ENCODE measurements at places on chromosomes 13 and 19.

DNA sequence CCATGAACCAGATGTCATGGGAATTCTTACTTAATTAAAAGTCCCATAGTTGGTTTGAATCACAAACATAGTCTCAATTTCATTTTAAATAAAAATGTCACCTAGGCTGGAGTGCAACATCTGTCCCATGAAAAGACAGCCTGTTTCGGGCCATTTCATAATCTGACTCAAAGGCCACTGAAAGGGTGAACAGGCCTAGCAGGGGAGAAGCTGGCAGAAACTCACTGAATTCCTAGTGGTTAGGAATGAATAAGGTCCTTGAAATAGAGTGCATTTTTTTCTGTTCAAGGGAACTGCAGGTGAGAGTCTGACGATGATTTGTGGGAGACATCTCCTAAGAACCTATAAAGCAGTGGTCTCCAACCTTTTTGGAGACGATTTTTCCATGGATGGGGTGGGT lies 44.0 kb upstream of the PCCA start:
- DNase-seq = no peak

DNA sequence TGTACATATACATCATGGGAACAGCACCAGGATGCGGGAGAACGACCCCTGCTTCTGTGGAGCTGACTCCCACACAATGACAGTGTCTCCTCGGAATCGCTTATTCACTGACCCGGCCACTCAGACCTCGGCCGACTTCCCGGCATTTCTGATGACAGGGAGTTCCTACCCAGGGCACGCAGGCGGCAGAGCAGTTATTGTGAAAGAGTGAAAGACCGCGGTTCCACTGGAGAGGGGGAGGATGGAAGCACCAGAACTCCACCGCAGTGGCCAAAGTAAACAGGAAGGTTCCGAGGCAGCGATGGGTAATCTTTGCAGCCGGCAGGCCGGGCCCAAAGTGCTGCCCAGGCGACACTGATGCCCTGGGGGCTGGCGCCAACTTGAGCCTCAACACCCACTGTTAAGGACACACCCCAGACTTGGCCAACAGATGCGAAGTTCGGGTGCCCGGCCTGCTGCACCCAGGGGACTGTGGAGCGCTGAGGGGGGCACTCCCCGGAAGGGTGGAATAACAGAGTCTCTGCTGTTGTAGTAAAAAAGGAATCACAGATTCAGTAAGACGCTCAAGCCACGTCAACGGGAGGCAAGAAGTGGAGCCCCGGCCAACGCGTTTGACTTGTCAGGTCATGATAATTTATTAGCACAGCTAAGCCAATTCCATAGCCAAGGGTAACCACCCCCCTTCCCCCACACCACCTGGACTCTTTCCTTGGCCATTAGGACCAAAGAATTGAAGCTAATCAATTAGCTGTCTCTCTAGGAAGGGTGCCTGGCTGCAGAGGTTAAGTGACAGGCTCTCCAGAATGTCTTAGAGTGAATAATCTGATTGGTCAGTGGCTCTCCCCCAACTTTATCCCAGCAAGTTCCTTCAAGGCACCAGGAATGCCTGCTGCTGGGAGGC lies 5.8 kb downstream of the MLLT1 start:
- no peak for DNase-seq

- no peak for DNase-seq
Observed at GRCh38 chr19:47089767-47090350, 23.7 kb downstream of the ZC3H4 start.

DNA sequence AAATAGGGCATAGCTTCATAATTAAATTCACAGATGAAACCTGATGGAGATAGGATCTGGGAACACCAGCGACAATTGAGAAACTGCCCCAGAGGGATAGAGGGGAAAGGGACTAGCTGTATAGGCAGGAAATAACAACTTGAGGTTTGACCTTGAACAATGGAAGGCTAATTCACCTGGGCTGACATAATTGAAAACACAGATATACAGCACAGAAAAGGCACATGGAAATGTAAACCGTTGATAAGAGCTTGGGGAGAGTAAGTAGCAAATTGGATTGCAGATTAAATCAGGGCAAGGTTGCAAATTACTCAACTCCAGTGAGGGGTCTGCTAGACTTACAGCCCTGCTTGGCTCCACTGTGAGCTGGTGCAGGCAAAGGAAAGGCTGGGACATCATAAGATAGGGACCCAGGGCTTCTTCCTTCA lies 246.7 kb downstream of the DLEU7 start:
- no peak for DNase-seq

DNA sequence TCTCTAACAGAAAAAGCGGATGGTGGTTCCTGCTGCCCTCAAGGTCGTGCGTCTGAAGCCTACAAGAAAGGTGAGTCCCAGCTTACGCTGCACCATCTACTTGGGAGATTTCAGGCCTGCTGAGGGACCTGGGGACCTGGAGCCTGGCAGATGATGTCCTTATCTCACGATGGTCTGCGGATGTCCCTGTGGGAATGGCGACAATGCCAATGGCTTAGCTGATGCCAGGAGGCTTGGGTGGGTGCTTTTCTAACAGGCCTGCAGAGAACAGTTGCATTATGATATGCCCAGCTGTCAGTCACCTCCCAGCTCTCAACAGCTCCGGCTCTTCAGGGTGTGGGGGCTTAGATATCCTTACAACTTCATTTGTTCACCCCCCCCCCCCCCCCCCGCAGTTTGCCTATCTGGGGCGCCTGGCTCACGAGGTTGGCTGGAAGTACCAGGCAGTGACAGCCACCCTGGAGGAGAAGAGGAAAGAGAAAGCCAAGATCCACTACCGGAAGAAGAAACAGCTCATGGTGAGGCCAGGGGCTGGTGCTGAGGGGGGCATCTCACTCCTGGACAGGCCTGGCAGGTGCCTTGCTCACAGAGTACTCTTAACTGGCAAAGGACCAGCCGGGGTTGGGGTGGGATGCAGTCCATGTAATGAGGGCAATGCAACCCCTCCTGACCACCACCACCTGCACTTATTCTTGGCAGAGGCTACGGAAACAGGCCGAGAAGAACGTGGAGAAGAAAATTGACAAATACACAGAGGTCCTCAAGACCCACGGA lies 3.8 kb downstream of the RPL13A start:
- no peak for DNase-seq

- no peak for DNase-seq
Observed at GRCh38 chr13:58744686-58745085, 1113.1 kb downstream of the PCDH17 start.

DNA sequence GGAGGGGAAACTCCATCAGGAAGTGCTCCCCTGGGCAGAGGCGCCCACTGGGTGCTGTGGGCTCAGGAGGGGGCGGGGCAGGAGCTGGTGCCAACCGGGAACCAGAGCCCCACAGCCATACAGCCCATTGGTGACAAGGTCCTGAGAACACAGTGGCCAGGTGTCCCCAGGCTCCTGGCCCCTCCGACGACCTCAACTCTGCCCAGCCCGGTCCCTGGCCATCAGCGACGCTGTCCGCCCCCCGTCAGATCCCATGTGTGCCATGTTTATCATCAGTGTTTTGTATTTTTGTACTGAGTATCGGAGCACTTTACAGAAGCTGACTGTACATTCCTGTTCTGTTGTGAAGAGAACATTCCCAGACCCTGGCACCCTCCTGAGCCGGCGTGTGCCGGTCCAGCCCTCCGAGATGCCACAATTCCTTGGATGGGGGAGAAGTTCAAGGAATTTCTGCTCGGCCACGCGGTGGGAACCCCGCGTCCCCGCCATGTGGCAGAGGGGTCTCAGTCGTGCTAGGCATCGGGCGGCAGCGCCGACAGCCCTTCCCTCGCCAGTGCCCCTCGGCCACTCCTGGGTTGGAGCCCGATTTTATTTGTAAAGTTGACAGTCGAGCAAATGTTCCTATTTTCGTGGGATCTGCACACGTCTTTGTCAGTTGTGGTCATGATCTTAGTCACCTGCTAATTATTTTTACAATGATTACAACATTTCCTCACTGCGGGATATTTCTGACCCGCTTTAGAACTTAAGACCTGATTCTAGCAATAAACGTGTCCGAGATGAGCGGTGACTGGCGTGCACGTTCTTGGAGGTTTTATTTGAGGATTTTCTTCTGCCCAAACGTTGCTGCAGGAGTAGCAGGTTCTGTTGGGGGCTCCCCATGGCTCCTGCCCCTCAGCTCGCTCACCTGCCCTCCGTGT lies 16.9 kb downstream of the PEX11G start:
- DNase-seq = no peak

DNA sequence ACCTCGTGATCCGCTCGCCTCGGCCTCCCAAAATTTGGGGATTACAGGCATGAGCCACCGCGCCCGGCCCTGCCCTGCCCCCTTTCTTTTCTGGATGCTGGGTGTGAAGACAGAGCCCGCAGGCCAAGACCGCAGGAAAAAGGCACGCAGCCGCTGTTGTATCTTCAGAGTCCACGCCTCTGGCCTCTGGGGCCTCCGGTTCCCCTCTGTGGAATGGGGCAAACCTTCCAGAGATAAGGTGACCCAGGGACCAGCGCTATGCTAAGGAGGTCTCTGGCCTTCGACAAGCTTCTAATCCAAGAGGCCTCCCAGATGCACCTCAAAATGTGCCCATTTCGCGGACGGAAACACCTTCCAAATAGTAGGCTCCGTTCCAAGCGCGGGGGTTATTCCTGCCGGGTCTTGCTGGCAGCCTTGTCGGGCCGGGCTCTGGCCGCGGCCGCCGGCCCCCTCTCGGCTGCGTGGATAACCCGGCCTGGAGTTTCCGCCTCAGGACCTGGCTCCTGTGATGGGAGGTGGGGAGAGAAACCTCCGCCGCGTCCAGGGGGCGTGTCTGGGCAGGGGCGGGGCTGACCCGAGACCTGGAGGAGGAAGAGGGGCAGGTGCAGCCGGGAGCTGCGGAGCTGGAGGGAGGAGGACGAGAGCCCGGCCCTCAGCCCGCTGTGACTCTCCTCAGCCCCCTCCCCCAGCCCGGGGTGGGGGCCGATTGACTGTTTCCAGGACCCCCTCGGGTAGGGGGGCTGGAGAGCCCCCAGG lies 13.1 kb downstream of the TJP3 start:
- peak; percentile 60 for DNase-seq

- no peak for DNase-seq
Observed at GRCh38 chr19:15244808-15245207, 12.6 kb upstream of the EPHX3 start.

- peak; percentile 6 for DNase-seq
Observed at GRCh38 chr13:62014299-62014698, 598.6 kb upstream of the PCDH20 start.

GRCh38 chr13:60627071-60627686 lies 230.2 kb downstream of the TDRD3 start:
- peak; percentile 5 for DNase-seq

DNA sequence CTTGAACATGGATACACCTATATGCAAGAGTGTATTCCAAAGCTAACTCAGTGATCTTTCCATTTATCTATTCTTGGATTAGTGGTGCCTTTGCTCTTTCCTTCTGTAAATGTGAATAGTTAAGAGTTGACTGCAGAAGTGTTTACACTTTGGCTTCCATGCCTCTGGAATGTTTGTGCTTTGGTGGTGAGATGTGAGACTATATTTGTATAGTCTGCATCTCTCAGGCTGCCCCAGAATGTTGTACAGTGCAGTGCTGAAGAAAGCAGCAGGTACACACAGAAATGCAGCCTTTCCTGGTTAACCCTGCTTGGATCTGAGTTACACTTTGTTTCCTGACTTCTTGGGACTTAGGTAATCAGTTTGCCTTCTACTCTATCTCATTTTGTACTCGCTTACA lies 90.2 kb downstream of the DNAJC15 start:
- DNase-seq = no peak

- peak; percentile 81 for DNase-seq
Observed at GRCh38 chr19:1076951-1077350, 10.0 kb downstream of the ARHGAP45 start.

DNA sequence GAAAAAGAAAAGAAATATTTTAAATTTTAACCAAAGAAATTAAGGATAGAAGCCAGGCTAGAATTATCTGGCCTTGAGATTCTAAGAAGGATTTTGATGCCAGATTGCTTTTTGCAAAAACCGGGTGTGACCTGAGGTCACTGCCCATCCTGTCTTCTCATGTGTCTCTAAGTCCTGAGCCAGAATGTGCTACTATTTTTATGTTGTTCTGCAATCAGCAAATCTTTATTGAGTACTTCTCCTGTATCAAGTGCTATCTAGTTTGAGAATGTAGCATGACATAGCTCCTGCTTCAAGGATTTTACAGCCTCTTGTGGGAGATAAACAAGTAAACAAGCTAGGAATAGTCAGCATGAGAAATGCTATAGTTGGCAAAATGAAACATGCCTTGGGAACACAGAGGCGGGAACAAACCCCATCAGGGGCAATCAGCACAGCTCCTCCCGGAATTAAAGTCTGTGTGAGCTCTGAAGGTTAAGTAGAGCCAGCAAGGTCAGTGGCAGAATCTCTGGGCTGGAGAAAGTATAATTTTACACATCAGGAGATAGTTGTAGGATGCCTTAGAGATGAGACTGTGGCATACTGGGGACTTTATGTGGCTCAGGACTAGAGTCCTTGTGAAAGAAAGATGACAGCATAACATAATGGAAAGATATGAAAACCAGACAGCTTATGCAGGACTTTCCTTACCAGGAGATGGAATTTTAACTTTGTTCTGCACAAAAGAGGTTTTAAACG lies 899.5 kb upstream of the SLC10A2 start:
- DNase-seq = no peak

- DNase-seq = no peak
Observed at GRCh38 chr19:52331757-52332156, 4.3 kb upstream of the ZNF610 start.

All from KG1 (cell line).